Activated naive CD8-positive, alpha-beta T cell treated with anti-CD3 and anti-CD28 coated beads for 36 hours (primary cell): ENCODE measurements at places on chromosomes 11 and 22.

DNA sequence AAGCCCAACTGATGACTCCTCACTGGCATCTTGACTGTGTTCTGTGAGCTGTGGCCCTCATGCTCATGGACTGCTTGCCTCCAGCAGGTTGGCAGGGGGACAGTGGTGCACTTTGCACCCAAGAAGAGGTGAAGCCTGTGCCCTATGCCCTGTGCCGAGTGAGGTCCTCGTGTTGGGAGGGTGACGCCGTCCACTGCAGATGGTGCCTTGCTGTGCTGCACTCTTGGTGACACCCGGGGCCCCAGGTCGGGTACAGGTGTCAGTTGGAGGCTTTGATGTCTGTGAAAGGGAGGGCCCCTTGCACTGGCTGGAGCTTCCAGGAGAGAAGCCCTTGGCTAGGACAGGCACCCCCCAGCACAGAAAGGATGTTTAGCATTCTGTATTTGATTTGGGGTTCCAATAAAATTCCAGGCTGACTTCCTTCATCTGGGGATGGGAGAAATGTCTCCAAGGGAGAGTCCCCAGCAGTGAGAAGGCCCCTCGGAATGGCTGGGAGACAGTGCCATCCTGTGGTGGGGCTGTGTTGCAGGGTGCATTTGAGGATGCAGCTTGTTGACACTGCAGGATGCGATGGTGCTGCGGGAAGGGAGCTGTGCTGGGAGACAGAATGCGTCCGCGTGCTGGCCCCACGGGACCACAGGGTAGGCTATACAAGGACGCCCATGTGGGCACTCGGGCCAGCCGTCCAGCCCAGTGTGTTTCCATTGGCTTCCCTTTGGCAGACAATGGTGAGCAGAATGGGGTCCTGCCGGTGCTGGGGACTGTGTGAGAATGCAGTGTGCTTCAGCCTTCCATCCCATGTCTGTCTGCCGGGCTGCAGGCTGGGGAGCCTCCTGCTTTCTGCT, 2.5 kb upstream of the ZDHHC8 start:
- DNase-seq, result peak; percentile 58

DNA sequence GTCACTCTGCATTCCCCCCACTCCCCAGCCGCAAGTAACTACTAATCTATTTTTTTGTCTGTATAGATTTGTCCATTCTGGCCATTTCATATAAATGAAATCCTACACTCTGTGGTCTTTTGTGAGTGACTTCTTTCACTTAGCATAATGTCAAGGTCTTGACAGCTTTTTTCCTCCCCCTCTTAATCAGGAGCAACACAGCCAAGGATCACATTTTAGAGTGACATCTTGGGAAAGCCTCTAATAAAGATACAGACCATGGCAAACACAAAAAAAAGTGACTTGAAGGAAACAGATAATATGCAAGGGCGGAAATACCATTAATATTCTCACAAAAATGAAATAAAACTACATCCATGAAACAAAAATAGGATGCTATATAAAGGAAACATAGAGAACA, 43.9 kb downstream of the RAB30 start:
- no peak for DNase-seq

DNA sequence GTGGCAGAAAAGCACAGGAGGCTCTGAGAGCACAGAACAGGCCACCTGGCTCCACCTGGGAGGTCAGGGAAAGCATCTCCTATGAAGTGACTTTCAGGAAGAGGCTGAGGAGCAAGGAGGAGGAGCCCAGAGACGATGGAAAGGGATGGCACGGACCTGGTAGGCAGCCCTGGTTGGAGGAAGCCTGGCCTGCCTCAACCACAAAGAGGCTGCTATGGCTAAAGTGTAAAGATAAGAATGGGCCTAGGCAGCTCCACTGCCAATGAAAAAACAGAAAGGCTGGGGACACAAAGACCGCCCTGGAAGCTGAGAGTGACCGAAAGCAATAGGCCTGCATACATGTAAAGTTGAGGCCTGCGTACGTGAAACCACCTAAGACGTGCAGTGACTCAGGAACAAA, 31.2 kb upstream of the ETS1 start:
- no peak for DNase-seq

DNA sequence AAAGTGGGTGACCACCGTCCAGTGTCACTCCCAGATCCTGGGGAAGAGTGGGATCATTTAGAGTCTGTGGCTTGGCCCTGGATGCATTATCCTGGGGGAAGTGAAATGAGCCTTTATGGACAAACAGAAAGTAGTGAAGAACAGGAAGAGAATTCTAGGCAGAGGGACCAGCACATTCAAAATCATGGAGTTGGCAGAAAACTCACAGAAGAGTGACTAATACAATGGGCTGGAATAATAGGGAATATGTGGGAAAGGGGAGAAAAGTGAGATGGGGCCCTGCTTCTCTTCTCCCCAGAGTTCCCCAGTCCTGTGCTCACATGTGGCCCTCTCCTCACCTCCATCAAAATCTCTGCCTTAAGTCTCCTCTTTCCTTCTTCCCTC, 84.3 kb downstream of the CCDC81 start:
- no peak for DNase-seq

- no peak for DNase-seq
Measured at GRCh38 chr11:120285256-120285655, 39.8 kb upstream of the TLCD5 start.

- no peak for DNase-seq
Measured at GRCh38 chr22:25514436-25515180, 49.9 kb upstream of the GRK3 start.

DNA sequence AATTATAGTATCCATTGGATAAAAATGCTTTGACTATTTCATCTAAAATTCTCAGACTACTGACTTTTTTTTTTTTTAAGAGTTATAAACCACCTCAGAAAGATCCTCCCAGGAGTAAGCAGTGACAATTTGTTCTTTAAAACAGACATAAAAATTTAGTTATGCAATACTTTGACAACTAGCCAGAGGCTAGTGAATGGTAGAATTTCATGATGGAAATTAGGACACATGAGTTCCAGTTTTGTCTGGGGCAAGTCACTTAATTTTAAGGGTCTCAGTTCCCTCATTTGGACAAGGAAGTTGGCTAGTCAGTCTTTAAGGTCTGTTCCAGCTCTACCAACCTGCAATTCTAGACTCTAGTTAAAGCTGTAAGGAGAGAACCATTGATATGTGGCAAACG, 2.9 kb downstream of the IL18 start:
- no peak for DNase-seq

- DNase-seq, result no peak
Measured at GRCh38 chr22:37518509-37519267, 527 bp downstream of the CARD10 start.

GRCh38 chr22:37244114-37244921, at the start of gene RAC2:
RAC2 (minus strand) TSS chr22:37244269; CDS start chr22:37244148, 121 bp downstream.
- peak; percentile 93 for DNase-seq

- no peak for DNase-seq
Measured at GRCh38 chr11:73972187-73972586, 10.5 kb downstream of the UCP2 start.

GRCh38 chr11:37504060-37504611, 906.1 kb upstream of the RAG2 start:
- DNase-seq, result no peak

DNA sequence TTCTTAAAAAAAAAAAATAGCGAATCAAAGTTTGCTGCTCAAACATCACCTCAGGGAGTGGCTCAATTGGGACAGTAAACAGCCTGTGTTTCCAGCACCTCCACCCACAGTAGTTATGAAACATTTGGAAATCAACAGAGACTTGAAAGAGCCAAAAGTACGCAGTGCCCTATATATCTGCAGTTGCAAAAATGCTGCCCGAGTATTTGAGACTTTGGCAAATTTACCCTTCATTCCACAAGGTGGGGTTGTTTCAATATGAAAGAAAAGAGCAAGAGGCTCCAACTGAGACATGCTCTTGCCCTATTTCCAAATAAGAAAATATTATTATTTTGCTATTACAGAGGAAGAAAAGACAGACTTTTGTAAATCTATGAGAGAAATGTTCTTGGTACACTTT, 851.1 kb upstream of the RAG2 start:
- no peak for DNase-seq

GRCh38 chr22:37659066-37659896, 758 bp downstream of the PDXP start:
- DNase-seq, result no peak

DNA sequence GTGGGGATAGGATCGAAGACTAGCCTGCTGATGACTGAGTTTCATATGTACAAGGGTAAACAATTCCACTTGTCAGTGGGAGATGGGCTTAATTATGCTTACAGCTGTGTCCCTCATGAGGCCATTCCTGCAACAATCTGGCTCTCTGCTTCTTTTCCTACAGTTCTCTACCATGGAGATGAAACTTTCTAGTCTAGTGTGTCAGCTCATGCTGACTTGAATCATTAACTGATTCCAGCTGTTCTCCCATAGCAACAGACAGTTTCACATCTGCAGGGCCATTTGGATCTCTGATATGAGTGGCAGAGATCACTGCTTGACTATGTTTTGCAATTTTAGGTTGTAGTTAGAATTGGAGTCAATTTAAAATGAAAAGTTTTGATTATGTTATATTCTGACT, 1251.7 kb upstream of the RAG2 start:
- no peak for DNase-seq

- no peak for DNase-seq
Measured at GRCh38 chr11:10488121-10488933, 33.3 kb downstream of the AMPD3 start.

GRCh38 chr11:116224889-116225200, 547.9 kb downstream of the BUD13 start:
- no peak for DNase-seq

DNA sequence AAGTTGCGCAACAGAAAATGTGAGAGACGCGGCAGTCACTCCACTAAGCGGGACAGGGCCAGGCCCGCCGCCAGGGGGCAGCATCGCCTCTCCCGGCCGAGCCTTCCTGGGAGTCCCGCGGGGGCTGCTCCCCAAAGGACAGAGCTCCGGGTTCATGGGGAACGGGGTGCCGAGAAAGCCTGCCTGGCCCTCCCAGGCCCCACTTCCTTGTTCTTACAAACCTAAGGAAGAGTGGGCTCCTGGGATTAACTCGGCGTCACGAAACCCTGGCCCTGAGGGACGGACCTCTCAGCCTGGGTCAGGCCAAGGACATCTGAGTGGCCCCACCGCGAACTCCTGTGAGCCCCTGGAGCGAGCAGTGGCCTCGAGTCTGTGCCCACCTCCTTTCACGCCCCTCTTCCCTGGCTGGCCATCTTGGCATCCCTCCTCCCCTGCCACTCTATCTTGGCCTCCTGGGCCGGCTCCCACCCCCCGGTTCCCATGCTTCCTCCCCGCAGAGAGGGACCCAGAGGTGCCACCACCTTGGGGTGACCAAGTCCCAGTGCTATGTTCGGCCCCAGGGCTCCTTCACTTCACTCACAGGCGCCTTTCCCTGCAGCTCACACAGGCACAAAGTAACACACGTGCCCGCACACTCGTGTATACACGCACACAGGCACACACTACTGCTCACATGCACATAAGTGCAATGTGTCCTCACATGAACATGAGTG, 99.9 kb upstream of the FGF3 start:
- DNase-seq, result peak; percentile 77

DNA sequence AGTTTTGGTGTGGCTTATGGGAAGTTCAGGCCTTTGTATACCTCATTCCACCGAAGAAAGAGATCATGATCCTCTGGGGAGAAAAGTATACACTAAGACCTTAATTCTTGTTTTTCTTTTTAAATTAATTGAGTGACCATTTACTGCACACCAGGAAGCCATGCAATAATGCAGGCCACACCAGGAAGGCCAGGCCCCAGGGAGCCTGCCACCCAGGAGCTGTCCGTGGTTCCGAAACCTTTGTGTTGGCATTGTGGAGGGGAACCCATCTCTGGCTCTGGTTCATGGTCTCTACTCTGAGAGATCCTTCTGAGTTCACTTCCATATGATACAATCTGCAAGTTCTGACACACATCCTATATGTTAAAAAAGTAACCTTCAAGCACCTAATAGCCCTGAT, 291.8 kb downstream of the MIAT start:
- no peak for DNase-seq

DNA sequence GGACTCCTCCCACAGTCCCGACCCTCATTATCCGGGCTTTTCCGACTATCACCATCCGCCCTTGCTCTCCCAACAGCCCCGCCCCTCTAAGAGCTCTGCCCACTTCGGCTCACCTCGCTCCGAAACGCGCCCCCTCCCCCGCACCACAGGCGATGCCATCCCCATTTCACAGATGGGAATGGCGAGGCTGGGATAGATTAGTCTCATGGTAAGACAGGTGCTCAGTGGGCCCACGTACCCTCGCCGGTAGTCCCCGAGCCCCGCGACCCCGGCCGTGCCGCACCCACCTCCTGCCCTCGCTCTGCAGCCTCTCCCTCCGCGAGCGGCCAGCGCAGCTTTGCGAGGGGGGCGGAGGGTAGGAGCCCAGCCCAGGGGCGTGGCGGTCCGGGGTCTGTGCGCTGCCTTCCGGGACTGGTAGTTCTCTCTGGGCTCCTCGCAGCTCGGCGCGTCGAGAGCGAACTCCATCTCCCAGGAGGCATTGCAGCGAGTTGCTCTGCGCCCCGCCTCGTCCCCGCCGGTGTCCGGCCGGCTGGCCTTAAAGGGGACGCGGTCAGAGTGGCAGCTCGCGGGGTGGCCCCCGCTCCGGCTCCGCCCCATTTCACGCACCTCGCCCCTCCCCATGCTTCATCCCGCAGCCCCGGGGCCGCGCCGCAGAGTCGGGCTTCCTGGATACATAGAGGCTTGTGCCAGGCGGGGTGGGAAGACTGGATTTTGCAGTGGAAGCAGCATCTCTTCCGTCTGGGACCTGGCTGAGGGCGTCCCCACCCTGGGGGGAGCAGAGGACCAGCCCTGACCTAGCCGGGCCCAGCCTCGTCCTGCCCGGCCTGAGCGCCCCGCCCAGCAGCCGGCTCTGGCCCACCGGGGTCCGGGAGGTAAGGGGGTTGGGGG, at the start of the genes KCTD21 and USP35:
TSS of gene KCTD21 (minus strand) at position 341 of the 888 bp plus-strand sequence. CDS start 14,072 bp downstream, outside the sequence.
TSS of gene USP35 (plus strand) at position 634 of the 888 bp plus-strand sequence. CDS start 7,327 bp downstream, outside the sequence.
- DNase-seq, result peak; percentile 94

- peak; percentile 47 for DNase-seq
Measured at GRCh38 chr11:82733444-82734119, at the start of gene FAM181B. FAM181B (minus strand) TSS chr11:82733864; CDS start chr11:82733729, 135 bp downstream.

GRCh38 chr11:11735586-11735985, 106.2 kb upstream of the USP47 start:
- no peak for DNase-seq

- DNase-seq, result peak; percentile 31
Measured at GRCh38 chr11:95443386-95443785, 212.4 kb upstream of the SESN3 start.

DNA sequence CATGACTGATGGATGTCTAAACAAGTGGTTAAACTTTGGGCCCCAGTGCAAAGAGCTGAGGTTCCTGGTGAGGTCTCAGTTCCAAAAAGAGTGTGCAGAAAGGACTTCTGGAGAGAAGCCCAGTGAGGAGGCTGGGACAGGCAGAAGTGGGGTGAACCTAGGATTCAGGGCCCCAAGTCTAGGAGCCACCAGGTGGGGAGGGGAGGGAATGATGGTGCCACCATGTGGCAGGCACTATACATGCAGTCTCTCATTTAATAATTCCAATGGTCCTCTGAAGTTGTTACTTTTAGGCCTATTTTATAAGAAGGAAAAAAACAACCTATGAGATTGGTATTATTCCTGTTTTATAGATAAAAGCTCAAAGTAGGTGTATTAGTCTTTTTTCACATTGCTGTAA, 102.0 kb downstream of the INSC start:
- DNase-seq, result no peak

- no peak for DNase-seq
Measured at GRCh38 chr11:5550440-5551095, 2.2 kb upstream of the OR52H1 start.
